ENCODE measurements at places on chromosomes 3 and 15. TPM values are rescaled to one million over a fixed set of nuclear protein-coding genes. Genes with fewer than 3 reads are reported as not detected.

Gene EOMES
- 37.2 TPM for total RNA-seq

Gene CAMK2N2
- 0.77 TPM for total RNA-seq

Gene GLDN
- total RNA-seq: not detected

Gene LXN
- 5.3 TPM for total RNA-seq

Gene OXTR
- 0.50 TPM for total RNA-seq

Gene ADAMTS17
- 1.9 TPM for total RNA-seq

Gene IFT57
- total RNA-seq: 45.9 TPM

Gene CCNB2
- 28.2 TPM for total RNA-seq

Gene SLC6A1
- total RNA-seq: not detected

Gene REC114
- not detected for total RNA-seq

Gene CFAP161
- total RNA-seq: not detected

Gene ABI3BP
- not detected for total RNA-seq

Gene FBXL22
- total RNA-seq: 0.84 TPM

Gene GCNT3
- total RNA-seq: not detected

Gene PPP1R14D
- total RNA-seq: not detected

Gene COL6A5
- total RNA-seq: not detected

Gene CISH
- total RNA-seq: 222 TPM

Gene ULK3
- total RNA-seq: 53.9 TPM

Gene STARD9
- total RNA-seq: 7.6 TPM

Gene GDPGP1
- 11.6 TPM for total RNA-seq

Gene MANF
- 197 TPM for total RNA-seq

Gene NANOGP8
- total RNA-seq: not detected

Gene KLHL25
- total RNA-seq: 5.4 TPM

Gene PEX11A
- total RNA-seq: 2.9 TPM

Gene VEPH1
- total RNA-seq: not detected

Gene SLC6A20
- not detected for total RNA-seq

Gene MUC4
- total RNA-seq: 0.35 TPM

Gene SAMD7
- not detected for total RNA-seq

Gene FBXW12
- not detected for total RNA-seq

Gene LRCH3
- 51.2 TPM for total RNA-seq

Gene DAZL
- 0.27 TPM for total RNA-seq

Gene NECTIN3
- total RNA-seq: 12.8 TPM

Gene ANKRD63
- not detected for total RNA-seq

Gene ZNF774
- 0.64 TPM for total RNA-seq

Gene EFHB
- 1.3 TPM for total RNA-seq

Gene SST
- not detected for total RNA-seq

Gene CFAP20DC
- 1.00 TPM for total RNA-seq

Gene AVEN
- total RNA-seq: 23.0 TPM

Gene AHSG
- total RNA-seq: not detected

Gene GOLGA8G
- total RNA-seq: not detected

Gene LSAMP
- total RNA-seq: not detected

Gene STXBP5L
- not detected for total RNA-seq

Gene DZIP1L
- not detected for total RNA-seq

Gene TGM5
- not detected for total RNA-seq

Gene ACKR4
- not detected for total RNA-seq

Gene POTEB2
- total RNA-seq: not detected

Gene SERPINI1
- 1.7 TPM for total RNA-seq

Gene ACOX2
- not detected for total RNA-seq

Data from CD8-positive, alpha-beta memory T cell (primary cell).